Fibroblast of gingiva (primary cell): ENCODE measurements at places on chromosomes 3 and 15.
A peak's percentile ranks its signal among the peaks of the same experiment; 100 is the strongest.

- DNase-seq, result no peak
Measured at GRCh38 chr15:78088773-78089080, 3.6 kb upstream of the SH2D7 start.

DNA sequence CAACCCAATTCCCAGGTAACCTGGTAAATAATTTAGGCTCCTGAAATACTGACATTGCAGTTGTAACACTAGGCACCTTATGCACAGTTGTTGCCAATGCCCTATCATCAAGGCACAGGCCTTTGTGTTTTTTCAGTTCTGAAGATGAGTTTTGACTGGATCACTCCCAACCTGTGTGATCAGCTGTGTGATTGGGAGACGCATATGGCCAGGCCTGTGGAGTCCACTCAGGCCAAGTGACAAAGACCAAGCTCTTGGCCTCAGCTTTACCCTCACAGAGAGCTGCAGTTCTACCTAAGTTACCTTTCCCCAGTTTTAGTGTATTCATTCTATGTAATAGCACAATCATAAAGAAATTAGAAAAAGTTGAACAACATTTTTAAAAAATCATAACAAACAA is 19.2 kb upstream of the AQP9 start:
- no peak for DNase-seq

DNA sequence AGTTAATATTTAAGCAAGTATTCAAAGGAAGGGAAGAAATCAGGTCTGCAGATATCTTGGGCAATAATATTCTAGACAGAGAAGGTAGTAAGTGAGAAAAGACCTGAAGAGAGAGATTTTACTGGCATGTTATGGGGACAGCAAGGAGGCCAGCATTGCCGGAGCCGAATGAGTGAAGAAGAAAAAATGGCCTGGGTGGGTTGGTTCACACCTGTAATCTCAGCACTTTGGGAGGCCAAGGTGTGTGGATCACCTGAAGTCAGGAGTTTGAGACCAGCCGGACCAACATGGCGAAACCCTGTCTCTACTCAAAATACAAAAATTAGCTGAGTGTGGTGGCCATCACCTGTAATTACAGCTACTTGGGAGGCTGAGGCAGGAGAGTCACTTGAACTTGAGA is 164.7 kb downstream of the VGLL3 start:
- DNase-seq, result no peak

DNA sequence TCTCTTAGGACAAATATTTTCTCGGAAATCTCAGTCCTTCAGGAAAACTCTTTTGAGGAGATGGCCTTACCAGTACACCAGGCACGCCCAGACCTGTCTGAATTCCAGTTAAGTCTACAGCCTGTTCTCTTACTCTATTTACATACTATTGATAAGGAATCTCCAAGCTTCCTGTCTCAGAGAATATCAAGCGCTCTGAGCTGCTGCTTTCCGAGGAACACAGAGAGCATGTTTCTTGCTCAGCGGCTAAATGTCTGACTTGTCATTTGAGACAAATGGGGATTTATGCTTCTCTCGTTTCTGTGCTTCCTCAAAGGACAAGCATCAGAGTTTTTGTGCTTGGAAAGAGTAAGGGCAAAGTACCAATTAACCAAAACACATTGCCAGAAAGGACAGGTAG is 112.4 kb upstream of the CCDC54 start:
- no peak for DNase-seq

DNA sequence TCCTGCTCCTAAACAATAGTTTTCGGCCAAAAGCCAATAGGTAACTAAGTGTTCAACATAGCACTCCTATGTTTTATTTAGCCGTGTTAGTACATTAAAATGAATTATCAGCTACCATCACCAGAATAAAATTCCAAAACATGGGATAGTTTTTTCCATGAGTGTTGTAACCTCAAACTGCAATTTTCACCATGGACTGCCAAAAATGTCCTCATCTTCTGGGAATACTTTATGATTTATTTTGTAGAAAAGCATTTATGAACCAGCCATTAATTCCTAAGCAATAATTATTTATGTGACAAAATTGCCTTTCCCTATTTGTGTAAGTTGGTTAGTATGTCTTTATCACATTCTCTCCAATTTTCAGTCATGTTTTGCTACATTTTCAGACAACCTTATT is 438.1 kb downstream of the NAALADL2 start:
- no peak for DNase-seq

- DNase-seq, result no peak
Measured at GRCh38 chr15:36344887-36345286, 234.5 kb upstream of the CDIN1 start.

DNA sequence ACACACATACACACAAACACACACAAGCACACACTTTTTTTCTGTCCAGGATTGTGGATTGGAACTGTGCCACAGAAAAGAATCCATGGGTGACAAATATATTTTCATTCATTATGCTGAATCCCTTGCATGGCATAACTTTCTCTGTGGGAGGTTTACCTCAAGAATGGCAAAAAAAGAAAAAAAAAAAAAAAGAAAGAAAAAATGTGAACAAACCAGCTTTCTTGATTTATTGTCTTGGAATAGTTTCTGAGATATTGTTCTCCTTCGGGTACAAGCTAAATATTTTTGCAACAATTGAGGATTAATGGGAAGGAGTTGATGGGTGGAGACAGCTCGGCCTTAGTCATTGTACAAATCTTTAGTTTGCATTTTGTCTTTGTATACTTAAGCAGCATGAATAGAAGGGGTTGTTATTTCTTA is 153.1 kb downstream of the GMNC start:
- DNase-seq, result peak; percentile 58

DNA sequence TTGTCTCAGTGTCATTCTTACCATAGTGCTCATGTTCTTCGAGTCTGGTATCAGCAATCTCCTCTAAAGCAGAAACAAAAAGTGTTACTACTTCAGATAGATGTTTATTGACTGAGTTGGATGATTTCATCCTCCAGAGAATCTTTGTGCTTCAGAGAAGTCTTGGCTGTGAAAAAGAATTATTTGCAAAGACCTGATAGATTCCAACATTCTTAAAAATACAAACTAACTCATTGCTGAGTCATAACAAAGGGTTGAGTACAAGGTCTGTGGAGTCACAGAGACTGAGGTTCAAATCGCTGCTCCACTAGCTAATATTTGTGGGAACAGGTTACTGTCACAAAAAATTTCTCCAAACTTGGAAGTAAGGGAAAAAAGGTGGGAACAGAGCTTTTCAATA is 9.0 kb upstream of the STRIT1 start:
- DNase-seq, result peak; percentile 30

- peak; percentile 17 for DNase-seq
Measured at GRCh38 chr3:71006810-71007785, 576.4 kb downstream of the FOXP1 start.

GRCh38 chr3:100009276-100010086 is 104.8 kb downstream of the FILIP1L start:
- DNase-seq, result no peak

DNA sequence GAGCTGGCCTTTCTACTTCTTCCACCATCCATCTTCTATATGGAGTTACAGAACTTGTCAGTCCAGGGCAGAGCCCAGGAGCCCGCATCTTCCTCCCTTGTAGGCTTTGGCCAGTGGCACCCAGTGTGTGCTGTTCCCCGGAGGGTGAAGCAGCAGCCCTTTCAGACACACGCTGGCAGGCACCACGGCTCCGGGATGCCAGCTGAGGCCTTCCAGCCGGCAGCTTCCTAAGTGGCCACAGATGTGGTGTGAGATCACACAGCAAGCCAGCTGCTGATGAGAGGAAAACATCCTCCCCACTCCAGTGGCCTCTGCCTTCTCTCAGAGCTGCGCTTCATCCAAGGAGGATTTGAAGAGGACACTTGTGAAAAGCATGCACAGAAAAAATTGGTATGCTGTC is 24.1 kb downstream of the CRABP1 start:
- peak; percentile 67 for DNase-seq
